ENCODE measurements at places on chromosomes 3 and 15.

DNA sequence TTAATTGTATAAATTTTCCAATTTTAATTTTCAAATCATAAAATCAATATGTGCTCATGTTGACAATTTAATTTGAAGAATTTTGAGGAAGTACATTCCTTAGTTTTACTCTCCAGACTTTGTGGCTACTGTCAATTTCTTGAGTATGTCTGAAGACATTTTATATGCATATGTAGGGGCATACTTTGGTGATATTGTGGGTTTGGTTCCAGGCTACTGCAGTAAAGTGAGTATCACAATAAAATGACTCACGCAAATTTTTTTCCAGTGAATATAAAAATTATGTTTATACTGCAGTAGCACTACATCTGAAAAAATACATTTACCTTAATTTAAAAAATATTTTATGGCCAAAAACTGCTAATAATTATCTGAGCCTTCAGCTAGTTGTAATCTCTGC, 123.2 kb upstream of the PLCL2 start:
- DNase-seq = no peak

DNA sequence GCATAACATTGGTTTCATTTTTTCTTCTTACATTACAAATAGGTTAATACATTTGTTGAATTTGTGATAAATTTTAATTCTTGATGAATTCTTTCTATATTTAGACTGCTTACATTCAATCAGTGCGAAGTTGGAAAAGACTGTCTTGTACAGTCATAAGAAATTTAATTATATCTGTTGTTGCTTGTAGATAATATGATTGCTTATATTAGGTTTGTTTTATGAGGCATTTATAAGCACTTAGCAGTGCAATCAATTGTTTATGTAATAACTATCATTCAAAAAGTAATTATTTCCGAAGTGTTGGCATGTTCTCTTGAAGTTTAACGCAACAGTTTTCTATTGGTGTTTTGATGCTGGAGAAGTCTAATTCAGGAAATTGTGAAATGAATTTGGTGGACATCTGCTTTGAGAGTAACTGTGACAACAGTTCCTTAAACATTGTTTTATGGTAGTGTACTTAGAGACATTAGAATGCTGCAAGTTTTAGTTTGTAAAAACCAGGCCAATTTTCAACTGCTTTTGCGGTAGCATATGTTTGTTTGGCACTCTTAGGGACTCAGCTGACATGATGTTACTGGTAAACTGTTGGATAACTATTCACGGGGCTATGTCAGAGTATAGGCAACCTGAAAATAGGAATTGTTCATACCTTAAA, 99.7 kb downstream of the NAALADL2 start:
- DNase-seq = no peak

DNA sequence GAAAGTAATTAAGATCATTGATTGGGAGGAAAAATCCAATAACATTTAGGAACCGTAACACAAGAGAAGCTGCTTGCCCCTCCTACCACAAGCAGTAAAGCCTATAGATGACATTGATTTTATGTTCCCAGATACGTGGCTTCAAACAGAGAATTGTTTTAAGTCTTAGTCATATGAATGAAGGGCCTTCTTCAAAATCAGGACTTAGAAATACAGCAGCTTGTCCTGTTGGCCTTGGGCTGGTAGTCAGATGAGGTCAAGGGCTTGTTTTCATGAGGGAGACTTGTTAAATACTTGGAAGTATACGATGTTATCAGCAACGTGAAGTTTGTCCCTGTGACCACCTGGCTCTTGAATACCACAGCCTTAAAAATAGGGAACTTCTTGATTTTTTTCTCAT, 114.4 kb downstream of the VGLL4 start:
- DNase-seq = no peak

- DNase-seq = no peak
Measured at GRCh38 chr3:13266005-13266404, 154.1 kb downstream of the NUP210 start.

DNA sequence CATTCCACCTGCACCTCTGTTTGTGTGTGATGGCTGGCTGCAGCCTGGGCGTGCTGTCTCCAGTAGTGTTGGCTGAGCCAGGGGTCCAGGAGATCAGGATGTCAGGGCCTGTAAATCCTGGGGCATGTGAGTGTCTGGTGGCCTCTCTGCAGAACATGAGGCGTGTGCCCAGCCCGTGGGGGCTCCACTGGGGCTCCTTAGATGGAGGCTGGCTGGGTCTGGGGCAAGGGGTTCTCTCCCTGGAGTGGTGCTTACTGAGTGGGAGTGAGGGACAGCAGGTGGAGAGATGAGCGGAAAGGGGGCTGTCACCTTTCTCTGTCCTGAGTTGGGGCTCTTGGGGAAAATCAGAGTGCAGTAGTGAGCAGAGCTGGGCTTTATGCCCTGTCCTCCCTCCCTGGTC, 152.2 kb downstream of the CHDH start:
- DNase-seq = no peak

- no peak for DNase-seq
Measured at GRCh38 chr3:68706536-68706935, 225.8 kb downstream of the TAFA4 start.

- peak; percentile 61 for DNase-seq
Measured at GRCh38 chr15:60787837-60788691, 309.1 kb upstream of the ICE2 start.

- DNase-seq = no peak
Measured at GRCh38 chr3:141056751-141057171, 5.6 kb downstream of the SPSB4 start.

- no peak for DNase-seq
Measured at GRCh38 chr3:126259411-126260391, 79.3 kb upstream of the ALDH1L1 start.

DNA sequence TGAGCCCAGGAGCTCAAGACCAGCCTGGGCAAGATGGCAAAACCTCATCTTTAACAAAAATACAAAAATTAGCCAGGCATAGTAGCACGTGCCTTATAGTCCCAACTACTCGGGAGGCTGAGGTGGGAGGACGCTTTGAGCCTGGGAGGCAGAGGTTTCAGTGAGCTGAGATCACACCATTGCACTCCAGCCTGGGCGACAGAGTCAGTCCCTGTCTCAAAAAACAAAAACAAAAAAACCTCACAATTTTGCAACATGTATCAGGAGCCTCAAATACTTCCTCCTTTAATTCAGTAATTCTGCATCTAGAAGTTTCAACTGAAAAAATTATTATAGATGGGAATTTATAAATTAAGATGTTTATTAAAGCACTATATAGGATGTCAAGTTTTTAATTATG, 1.1 kb downstream of the MRPL47 start:
- no peak for DNase-seq

DNA sequence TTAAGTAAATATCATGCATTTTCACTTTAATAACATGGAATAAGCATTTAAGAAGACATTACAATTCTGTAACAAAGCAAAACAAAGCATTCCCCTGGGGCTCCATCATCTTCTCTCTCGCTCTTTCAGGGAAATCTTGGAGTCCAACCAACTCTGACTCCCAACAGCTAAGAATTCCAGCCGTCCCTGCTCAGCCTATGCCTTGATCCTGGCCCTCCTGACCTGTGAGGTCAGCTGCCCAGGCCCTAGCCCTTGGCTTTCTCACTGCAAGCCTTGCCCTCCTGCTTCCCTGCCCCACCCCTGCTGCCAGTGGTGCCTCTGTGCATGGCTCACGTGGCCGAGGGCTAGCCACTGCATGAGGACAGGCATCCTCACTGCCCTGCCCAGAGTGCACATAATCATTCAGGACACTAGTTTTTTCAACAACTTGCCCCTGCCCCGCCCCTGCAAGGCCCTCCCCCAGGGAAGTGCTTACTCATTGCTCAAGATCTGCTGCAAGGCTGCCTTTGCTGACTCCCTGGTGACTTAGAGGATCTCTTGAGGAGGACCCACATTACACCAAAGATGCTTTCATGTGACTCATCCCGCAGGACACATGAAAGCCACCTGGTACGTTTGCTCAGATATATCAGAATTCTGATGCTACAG, 37.6 kb downstream of the MTMR10 start:
- no peak for DNase-seq
